ENCODE measurements at places on chromosomes 11 and 22.

DNA sequence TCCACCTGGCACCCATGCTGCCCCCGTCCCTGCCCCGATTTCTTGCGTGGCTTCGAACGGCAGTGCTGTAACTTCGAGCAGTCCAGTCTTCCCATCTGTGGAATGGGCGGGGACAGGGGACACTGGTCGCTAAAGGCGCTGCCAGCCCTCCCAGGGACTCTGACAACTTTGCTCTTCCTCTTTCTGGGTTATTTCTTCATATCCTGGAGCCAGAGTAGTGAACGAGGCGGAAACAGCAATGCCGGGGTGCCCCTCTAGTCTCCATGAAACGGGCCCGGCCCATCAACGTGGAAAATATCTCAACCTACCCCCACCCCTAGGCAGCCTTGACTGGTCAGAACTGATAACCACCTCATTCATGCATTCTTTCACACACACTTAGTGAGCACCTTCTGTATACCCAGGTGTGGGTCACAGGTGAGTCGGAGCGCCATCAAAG is 42.8 kb downstream of the TRIOBP start:
- no peak for DNase-seq

- DNase-seq, result no peak
Measured at GRCh38 chr11:8584511-8584910, 9.5 kb downstream of the STK33 start.

DNA sequence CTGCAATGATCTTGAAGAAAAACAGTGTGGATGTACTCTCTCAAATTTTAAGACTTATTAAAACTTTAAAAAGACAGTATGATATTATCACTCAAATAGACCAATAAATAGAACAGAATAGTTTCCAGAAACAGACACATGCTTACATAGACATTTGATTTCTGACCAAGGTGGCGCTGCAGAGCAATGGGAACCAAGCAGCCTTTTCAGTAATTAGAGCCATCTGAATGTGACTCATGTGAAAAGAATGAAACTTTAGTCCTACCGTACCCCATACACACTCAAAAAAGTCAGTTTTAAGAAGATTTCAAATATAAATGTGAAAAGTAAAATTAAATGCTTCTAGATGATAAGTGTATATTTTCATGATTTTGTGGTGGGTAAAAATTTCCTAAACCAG is 74.2 kb upstream of the MS4A8 start:
- DNase-seq, result no peak

GRCh38 chr22:23215294-23216241 is 35.3 kb downstream of the BCR start:
- DNase-seq, result no peak

DNA sequence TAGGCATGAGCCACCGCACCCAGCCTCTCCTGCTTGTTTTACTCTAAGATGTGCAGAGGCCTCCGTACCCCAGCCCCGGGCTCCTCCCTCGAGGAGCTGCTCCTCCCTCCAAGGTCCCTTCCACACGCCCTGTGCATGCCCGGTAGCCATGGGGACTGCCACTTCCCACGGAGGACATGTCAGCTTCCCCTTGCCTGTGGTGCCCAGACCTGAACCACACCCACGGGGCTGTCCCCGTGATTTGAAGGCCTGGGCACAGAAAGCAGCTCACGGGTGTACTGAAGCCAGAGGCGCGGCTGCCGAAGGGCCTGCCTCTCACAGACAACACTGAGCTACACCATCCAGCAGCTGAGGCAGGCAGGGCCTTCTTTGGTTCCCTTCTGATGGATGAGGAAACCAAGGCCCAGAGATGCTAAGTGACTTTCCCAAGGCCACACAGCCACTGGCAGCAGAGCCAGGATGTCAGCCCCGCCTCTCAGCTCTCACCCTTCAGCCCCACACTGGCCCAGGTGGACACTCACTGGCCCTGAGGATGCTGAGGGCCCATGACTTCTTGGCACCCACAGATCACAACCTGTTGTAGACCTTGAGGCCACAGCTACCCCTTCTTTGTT is 7.3 kb downstream of the INS start:
- DNase-seq, result no peak

- DNase-seq, result no peak
Measured at GRCh38 chr11:70796648-70797227, 398.4 kb downstream of the CTTN start.

DNA sequence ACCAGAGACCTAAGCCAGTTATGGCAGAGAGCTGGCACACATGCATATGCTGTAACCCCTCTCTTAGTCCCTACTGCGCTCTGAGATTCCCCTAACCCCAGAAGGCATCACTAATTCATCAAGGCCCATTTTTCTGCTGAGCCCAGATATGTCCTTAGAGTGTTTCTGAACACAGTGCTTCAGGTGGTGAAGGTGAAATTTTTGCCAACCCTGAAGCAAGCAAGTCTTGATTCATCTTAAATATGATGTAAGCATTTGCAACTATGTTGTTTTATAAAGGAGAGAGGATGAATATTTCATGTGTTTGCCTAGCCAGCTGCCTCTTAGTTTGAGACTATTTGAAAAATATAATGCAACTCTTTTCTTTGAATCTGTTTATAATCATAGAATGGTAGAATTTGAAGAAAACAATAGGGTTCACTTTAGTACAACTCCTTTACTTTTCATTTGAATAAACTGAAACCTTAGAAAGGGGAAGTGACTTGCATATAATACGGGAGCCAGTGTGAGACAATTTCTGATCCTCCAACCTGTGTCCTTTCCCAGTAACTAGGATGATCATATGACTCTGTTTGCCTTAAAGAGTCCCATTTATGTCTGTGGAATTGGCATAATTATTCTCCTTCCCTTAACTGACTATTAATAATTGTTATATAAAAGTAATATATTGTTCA is 194.3 kb upstream of the MTNR1B start:
- no peak for DNase-seq

DNA sequence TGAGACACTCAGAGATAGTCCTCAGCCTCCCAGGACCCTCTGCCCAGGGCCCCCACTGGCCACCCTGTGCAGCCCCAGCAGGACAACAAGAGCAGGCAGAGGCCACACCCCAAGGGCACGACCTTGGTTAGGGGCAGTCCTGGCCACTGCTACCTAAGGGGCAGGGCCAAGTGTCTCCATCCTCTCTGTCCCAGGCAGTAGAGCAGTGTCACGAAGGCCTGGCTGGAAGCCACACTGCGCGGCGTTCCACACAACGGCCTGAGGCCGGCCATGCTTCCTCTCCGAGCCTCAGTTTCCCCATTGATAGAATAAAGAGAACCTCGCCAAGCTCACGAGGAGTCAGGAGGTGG is 1074.3 kb downstream of the BRD1 start:
- DNase-seq, result no peak

DNA sequence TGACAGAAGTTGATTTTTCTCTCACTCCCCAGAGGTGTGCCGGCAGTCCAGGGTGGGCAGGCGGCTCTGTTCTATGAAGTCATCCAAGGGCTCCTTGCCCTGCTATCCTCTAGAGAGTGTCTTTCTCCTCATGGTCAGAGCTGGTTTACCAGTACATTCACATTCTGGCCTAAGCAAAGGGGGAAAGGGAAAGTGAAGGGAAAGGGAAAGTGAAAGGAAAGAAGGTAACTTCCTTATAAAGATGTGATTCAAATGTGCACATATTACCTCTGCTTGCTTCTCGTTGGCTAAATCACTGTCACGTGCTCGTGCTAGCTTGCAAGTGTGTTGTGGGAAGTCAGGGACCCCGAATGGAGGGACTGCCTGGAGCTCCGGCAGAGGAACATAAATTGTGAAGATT is 2.9 kb upstream of the HTATIP2 start:
- no peak for DNase-seq

DNA sequence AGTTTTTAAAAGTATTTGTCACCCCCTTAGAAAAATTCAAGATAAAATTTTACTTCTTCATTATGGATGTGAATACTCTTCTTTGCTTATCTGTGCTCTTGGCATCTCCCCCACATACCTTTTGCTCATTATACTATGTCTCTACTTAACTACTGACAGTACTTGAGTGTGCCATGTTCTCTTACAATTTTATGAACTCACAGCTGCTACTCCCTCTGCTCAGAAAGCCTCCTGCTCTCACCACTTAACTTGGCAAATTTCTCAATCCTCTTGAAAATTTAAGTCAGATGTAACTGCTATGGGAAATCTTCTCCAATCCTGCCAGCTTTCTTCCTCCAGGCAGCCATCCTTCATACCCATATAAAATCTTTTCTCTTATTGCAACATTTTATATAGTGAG is 163.4 kb downstream of the CNTN5 start:
- DNase-seq, result no peak

- DNase-seq, result no peak
Measured at GRCh38 chr22:29871684-29872083, 11.3 kb upstream of the MTMR3 start.

DNA sequence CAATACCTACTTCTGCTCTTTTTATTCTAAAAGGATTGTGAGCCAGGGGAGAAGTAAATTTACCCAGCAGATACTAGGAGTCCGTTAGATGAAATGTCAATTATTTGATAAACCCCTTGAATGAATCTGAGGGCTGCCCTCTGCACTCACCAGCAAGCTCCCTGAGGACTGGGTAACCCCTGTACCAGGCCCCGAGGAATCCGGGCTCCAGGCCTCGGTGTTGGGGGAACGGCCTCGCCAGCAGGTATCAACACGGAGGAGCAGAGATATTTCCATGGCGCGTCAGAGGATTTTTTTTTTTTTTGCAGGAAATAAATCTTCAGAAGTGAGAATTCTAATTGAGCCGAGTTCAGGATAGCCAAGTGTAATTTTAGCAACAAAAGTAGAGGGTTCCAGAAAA is 1408.8 kb downstream of the BRD1 start:
- no peak for DNase-seq

- no peak for DNase-seq
Measured at GRCh38 chr11:111173221-111173620, 72.3 kb upstream of the POU2AF2 start.

DNA sequence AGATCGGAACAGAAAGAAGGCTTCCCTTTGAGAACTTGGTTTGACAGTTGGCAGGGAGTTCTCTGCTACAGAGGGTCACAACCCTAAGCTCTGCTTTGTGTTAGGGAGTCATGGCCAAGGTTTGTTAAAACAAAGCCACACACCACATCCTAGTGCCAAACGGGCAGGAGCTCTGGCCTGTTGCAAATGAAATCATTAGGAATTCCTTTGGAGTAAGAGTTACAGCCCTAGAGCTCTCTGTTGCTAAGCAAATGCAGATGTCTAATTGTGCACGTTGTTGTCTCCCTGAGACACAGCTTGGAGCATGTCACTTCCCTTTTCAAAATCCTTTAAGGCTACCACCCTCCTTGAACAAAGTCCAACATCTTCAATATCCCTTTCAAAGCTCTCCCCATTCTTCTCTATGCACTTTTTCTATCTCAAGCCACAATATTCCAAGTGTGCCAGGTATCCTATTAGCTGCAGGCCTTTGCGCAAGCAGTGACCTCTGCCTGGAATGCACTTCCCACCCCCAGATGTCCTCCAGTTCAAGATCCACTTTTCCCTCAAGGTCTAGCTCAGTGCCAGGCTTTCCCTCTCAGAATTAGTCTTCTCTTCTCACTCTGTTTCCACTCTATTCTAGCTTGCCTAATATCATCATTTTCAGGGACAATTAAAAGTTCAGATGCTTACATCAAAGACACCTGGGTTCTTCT is 253.7 kb upstream of the POU2AF2 start:
- DNase-seq, result no peak
